ENCODE measurements at places on chromosomes 13 and 19.

DNA sequence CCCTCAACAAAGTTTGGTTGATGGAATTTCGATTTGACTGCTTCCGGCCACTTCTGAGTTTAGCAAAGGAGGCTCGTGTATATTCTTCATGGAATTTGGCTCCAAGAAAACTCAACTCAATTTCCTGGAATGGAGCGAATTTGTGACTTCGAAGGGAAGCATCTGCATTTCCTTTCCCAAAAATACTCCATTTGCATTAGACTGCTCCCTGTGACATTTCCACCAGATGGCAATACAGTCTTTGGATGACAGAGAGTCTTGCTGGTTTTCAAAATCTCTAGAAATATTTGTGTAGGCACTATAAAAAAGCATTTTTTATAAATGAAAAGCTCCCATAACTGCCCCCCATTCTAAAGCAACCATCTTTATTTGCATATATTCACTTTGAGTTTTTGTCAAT, 4.1 kb downstream of the C1QTNF9 start:
- DNase-seq: no peak

DNA sequence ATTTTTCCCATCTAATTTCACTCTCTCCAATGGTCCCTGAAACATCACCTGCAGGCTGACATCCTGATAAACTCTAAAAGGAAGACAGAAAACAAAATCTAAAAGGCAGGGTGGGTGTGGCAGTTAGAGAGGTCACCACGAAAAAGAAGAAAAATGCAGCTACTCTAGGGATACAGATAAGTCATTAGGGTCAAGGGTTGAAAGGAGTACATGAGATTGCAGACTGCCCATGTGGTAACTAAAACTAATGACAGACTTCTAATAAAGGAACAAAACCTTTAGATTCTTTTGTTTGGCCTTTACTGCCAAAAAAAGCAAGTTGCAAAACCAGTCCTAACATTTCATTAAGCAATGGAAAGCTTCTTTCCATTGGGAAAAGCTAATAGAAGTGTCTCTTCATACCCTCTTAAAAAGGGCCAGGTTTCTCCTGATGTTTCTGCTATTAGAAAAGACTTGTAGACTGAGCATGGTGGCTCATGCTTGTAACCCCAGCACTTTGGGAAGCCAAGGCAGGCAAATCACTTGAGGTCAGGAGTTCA, 31.0 kb downstream of the THSD1 start:
- no peak for DNase-seq

GRCh38 chr13:45280751-45281634, 60.0 kb downstream of the TPT1 start:
- peak; percentile 53 for DNase-seq

- no peak for DNase-seq
Observed at GRCh38 chr13:53135301-53135700, 106.7 kb downstream of the OLFM4 start.

DNA sequence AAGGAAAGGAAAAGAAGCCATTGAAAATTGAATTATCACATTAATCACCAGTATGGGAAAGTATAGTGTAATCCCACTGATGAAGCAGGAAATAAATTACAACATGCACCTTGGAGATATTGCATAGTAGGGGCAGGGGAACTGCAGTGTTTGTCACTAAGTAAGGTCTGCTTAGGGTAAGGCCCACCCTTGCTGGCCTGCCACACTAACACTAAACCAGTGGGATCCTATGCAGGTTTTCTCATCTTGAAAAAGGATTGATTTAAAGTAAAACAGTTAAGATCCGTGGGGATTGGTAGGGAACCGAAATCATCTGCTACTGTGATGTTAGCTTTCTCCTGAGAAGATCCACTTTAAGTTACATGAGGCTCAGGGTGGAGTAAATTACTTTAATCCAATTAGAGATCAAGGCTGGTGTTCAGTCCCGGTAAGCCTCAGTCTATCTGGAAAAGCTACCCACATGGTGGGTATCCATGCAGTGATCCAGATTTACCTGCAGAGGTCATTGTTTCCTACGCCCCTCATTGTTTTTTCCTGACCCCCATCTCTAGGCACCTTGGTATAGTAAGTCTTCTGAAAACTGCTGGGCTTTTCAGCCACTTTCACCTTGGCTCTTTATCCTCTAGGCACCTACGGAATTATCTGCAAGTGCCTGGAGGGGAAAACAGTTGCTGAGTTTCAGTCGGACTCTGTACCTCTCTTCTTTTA, 1014.9 kb upstream of the ATXN8OS start:
- DNase-seq: no peak

DNA sequence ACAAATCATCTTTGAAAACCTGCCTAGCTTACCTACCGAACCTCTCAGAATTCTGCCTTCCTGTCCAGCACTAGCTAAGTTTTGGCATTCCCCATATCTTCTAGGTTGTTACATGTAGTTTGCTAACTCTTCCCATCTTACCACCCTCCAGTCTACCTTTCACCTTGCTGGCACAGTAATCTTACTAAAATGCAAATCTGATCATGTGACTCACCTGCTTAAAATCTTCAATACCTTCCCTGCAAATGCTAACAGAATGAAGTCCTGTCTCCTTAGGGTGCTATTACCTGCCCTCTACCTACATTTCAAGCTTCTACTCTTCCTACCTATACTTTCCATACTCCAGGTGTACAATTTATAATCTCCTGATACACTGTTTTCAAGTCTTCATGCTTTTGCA, 30.4 kb downstream of the INTS6 start:
- DNase-seq: no peak

DNA sequence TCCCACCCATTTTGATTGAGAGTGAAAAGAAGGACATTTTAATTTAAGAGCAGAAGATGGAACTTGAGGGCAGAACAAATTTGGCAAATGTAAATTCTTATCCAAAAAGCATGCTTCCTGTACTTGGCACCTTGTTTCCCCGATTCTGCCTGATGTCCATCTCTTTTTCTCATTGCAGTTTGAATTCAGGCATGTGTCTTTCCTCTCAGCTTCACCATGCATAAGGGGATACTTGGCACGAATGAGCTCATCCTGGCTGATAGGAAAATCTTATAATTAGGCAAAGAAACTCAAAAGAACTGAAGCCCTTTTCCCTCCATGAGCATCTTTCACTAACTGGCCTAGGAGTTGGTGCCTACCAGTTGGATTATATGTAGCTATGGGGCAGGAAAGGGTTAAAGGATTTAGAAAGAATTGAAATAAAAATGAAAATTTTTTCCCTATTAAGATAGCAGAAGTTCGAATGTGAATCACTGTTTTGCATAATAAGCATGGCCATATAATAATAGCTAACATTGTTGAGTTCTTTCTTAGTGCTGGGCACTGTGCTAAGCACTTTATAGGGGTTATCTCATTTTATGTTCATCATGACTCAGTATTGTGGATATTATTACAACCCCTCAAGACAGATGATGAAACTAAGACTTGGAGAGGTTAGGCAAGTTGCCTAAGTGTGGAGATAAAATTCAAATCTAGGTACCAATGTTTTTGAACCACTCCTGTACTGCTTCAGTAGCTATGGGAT, 386.6 kb downstream of the KCNRG start:
- DNase-seq: no peak

- DNase-seq: no peak
Observed at GRCh38 chr13:41994696-41995095, 33.8 kb upstream of the VWA8 start.

- no peak for DNase-seq
Observed at GRCh38 chr13:106986033-106986484, 418.1 kb upstream of the ARGLU1 start.

DNA sequence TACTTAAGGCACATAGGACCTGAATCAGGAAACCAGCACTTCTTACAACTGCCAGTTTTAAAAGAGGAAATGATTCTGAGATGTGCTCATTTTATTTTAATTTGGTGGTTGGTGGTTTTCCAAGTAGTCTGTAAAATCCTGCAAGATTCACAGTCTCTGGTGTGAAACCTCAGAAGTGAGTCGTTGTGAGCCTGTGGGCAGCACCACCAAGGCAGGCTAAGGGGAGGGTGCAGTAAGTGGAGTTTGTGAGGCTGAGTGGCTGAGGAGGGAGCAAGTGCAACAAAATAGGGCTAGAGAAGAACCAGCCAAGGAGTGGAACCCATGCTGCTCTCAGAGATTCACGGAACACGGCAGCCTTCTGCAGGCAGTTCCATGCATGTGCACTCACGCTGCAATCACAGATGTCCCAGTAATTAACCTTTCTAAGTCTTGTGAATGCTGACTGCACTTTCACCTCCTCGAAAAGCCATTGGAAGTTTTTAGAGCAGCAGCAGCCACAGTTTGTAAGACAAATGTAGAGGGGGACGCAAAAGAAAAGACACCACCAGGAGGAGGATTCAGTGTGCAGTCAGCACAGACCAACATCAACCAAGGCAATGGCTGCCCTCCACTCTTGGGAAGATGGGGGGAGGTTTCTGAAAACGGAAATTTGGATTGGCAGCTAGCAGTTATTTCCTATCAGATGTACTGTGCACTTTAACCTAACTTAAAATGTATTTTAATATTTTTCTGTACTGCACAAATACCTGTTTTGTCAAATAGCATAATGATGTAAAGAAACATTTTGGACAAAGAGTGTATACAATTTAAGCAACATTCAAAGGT, 44.9 kb downstream of the ESD start:
- no peak for DNase-seq

GRCh38 chr13:80338781-80339562, 2.0 kb downstream of the SPRY2 start:
- DNase-seq: peak; percentile 57

DNA sequence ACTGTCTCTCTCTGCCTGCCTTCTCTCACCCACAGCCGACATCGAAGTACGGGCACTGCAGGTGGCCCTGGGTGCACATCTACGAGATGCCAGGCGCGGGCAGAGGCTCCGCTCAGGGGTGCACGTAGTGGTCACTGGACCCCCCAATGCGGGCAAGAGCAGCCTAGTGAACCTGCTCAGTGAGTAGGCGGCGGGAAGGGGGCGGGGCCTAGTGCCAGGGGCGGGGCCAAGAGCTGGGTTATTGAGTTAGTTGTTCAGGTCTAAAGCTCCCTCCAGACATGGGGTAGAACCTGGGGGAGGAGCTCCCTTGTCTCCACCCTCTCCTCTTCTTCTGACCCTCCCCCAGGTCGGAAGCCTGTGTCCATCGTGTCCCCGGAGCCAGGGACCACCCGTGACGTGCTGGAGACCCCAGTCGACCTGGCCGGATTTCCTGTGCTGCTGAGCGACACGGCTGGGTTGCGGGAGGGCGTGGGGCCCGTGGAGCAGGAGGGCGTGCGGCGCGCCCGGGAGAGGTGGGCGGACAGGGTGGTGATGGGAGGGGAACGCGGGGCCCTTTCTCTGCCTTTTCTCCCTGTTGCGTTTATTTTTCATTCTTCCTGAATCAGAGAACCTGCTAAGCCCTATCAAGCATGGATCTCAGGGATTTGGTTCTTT, 1.9 kb downstream of the GTPBP3 start:
- no peak for DNase-seq

GRCh38 chr13:44395976-44396694, 22.5 kb downstream of the SERP2 start:
- no peak for DNase-seq

DNA sequence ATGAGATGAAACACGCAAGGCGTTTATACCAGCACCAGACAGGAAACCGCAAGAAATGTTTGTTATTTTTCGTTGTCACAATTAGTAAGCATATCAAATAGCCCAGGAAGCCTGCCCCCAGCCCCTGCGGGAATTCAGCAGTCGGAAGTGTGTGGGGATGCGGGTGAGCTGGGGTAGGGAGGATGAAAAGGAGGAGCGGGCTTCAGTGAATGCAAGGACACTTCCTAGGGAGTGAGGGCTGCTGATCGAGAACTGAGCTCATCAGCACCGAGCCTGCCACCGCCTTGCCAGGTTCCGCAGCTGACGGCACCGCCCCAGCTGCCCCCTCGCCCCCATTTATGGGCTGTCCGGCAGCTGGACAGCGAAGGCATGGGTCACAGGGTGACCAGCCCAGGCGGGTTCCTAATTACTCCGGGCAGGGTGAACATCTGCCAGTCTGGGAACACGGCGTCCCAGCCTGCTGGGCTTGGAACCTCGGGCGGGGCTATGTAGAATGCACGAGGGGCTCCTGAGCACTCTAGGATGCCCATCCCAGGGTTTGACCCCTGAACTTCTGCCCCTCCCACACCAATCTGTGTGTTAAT, 1.6 kb upstream of the BEST2 start:
- DNase-seq: no peak

DNA sequence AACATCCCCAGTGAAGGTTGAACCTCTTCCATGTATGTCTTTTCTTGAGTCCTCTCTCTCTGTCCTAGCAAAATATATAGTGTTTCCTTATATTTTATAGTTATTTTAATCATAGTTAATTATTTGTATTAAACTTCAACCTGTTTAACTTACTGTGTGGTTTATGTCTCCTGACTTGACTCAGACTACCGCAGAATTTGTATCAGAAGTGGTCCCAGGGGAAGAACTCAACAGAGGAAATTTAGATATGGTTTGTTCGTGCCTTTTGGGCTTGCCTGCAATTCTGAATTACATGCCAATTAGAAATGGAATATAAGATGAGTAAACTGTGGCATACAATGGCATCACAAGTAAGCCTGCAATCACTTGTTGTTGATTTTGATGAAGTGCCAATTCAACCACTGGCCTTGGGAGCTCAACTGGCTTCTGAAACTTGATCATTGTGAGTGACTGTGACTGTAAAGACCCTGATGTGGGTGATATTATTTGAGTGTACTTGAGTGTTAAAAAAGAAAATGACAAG, 1459.5 kb upstream of the PCDH20 start:
- DNase-seq: no peak

- DNase-seq: no peak
Observed at GRCh38 chr13:80552851-80553440, 212.0 kb upstream of the SPRY2 start.

GRCh38 chr13:86066611-86067365, 267.6 kb upstream of the SLITRK6 start:
- DNase-seq: no peak

DNA sequence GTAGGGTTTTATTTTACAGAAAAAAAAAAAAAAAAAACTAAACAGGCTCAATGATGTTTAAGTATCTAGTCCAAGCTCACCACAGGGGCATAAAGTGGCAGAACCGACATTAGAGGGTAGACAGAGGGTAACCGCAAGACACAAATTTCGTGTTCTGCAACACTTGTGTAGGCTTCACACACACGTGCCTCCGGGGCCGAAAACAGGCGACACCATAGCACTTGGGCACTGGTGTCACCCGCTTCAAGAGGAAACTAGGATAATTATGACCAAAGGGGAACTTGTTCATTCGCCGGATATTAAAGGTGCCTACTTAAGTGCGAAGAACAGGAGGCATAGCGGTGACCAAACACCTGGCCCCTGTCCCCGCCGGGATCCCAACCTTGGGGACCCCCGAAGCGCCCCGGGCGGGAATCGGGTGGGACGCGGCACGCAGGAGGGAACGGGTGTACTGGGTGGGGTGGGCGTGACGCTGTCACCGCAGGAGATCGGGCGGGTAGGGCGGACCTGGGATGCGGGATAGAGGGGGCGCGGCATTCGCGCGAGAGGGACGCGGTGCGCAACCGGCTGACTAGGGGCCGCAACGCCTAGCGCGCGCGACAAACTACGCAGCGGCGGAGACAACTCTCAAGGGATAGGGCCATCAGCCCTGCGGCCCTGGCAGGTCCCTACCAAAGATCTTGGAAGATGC, 558 bp downstream of the MZT1 start:
- peak; percentile 30 for DNase-seq

DNA sequence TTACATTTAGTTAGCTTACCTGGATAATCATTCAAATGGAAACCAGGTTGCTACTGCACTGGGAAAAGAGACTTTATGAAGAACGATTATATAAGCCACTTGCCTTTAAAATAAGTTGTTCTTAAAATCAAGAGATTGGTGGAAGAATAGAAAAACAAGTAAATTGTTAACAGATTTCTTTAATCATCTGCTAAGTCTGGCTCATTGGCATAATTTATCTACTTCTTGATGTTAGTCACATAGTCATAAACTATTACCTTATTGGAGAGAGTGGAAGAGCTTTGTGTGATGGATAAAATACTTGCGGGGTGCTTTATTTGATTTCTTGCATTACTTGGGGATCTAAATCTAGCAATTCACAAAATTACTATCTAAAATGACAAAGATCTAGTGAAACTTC, 6.8 kb downstream of the LSM14A start:
- no peak for DNase-seq
